ENCODE measurements at places on chromosomes 16 and 17.
A peak's percentile ranks its signal among the peaks of the same experiment; 100 is the strongest.

GRCh38 chr16:81601008-81601428, 156.4 kb downstream of the CMIP start:
- DNase-seq = no peak

DNA sequence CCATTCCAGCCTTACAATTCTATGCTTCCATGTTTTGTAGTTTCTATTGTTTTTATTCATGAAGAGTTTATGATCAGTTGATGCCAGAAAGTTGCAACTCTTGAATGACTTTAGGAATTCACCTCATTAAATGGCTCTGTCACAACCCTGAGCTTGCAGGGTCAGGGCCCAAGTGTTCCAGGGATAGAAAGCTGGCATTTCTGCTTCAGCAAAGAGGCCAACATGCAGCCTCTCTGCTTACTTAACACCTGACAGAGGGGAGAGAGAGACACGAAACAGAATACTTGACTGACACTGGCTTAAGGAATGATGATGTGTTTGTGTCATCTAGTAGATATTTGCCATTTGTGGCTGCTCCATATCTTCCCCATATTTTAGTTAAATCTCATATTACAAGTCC, 328.1 kb downstream of the CA10 start:
- DNase-seq = no peak

DNA sequence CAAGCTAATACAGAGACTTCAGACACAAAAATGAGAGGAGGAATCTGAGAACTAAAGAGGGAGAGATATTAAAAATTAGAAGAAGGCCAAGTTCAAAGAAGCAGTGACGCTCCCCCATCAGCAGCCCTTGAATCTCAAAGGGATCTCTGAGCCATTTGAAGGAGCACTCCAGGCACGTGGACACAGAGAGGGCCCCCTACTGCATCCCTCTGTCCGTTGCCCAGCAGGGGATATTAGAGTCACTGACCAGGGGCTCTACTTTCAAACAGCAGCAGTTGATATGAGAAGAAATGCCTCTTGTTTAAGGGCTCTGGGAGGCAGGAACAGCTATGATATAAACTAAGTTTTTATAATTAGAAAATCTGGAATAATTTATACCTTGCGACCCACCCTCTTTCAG, 479.0 kb upstream of the SALL1 start:
- DNase-seq = peak; percentile 33

DNA sequence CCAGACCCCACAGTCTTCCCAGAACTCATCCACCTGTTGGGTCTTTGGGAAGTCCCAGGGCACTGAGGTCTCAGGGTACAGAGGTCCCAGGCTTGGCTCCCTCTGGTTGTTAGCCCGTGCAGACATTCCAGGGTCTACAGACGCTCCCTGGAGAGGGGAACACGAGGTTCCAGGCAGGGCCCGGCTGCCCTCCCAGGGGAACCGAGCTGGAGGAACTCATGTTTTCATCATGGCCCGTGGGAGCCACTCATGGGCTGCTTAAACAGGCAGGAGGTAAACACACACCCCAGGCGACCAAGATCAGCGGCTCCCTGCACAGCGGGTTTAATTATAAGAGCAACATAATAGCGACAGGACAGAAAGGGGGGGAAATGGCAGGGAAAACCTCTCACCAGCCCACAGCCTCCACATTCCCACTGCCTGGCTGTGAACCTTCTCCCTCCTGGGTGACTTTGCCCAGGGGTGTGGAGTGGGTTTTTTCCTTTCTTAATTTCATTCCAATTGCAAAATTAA, 36.5 kb downstream of the TRARG1 start:
- DNase-seq = peak; percentile 72

- no peak for DNase-seq
Measured at GRCh38 chr16:15854906-15855703, 1.7 kb downstream of the MYH11 start.

DNA sequence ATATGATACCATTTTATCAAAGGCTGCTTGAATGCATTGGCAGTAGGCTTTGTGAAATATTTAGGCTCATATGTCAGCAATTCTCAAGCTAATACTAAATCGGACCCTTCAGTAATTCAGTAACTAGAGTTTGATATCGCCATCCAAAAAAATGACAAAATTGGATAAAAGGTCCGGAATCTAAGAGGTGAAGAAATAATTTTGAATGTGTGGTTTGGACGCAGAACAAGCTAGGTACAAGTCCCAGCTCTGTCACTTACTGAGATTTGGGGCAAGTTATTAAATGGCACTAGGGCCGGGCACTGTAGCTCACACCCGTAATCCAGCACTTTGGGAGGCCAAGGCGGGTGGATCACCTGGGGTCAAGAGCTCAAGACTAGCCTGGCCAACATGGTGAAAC, 956.5 kb downstream of the CDH11 start:
- DNase-seq = no peak

GRCh38 chr17:74520016-74520434, 11.2 kb downstream of the CD300LB start:
- no peak for DNase-seq

DNA sequence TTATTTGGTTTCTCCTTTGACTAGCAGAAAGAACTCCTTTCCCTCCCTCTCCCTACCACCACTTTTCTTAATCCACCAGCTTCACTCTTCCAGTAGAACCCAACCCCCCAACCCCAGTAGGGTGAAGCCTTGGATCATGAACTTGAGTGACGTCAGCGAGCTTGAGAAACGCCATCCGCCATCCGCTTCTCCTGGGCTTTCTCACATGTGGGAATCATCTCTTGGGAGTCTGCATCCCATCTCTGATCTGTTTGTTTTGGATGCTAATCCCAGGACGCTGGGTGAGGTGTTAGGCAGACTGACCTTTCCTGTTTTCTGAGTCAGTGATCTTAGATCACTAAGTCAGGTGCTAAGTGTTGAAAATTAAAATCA, 16.0 kb upstream of the SOX9 start:
- DNase-seq = no peak

DNA sequence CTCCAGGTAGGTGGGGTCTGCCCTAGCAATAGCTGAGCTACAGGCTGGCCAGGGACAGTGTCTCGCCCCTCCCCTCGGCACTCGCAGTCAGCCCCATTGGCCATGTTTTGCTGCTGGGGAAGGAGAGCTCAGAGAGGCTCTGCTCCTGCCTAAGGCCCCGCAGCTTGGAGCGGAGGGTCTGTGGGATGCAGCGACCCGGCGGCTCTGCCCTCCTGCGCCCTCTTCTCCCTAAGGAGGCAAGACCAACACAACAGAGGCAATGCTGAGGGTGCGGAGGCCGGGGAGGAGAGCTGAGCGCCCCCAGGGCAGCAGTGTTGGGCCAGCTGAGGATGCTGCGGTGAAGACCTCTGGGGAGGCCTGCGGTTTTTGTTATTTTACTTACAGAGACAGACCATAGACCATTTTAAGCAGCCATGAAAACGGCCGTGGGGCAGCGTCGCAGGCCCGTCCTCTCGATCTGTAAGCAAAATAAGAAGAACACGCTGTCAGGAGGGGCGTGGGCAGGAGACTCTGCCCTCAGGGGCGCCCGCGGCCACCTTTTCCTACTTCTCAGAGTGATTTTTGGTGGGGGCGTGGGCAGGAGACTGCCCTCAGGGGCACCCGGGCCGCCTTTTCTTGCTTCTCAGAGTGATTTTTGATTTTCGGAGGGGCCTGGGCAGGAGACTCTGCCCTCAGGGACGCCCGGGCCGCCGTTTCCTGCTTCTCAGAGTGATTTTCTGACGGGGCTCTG, 31.4 kb upstream of the PABPN1L start:
- no peak for DNase-seq

DNA sequence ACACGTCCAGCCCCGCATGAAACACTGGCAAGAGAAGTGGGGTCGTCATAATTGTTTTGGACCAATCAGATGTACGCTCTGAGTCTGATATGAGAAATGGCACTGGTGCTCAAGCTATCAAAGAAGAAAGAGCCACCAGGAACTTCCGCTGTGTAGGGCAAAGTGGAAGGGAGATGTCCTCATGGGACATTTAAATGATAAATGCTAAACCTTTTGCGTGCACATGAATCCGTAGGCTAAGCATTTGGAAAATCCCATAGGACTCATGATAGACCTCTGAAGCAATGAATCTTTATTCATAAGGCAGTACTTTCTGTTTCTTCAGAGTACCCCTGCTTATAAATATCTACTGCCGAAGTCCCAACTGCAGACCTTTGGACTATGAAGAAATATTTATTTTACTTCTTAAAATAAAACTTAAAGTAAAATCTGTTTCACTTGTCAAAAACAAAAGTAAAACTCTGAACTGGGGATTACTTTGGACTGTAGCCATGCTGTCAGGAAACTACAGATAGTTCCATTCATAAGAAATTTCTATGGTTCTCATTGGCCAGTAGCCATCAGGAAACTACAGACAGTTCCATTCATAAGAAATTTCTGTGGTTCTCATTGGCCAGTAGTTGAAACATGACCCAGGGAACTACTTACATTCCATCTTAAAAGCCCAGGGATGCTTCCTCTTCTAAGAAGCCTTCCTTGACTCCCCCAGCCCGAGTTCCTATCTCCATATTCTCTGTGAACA, 335.1 kb downstream of the HS3ST4 start:
- DNase-seq = no peak

DNA sequence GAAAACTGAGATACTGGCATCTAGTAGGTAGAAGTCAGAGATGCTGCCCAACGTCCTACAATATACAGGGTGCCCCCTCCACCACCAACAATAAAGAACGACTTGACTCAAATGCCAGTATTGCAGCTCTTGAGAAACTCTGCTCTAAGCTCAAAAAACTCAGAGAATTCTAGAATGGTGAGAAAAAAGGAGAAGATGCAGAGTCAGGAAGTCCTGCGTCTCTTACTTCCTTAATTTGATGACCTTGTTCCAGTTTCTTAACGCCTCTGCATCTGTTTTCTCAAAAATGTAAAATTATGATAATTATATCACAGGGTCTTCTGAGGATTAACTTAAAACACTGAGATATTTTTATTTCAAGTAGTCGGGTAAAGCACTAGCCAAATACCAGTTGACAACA, 1.7 kb upstream of the HSBP1 start:
- no peak for DNase-seq

- no peak for DNase-seq
Measured at GRCh38 chr17:41456204-41456603, 11.0 kb downstream of the KRT32 start.

DNA sequence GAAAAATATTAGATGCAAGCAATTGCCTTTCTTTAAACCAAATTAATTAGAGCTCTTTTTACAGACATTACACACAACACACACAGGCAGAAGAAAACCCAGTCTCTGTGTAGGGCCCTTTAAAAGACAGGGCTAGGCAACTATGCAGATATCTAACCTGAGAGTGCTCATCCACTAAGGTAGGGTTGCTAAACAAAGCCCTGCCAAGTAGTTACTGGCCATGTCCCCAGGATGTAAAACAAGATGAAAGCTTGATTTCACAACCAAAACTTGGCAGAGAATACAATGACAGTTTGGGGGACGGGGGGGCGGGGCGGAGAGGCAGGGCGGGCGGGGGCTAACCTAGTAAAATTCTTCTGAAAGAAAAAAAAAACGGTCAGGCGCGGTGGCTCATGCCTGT, 669.0 kb upstream of the CA10 start:
- no peak for DNase-seq

- DNase-seq = no peak
Measured at GRCh38 chr17:78818152-78818846, 22.3 kb downstream of the USP36 start.

DNA sequence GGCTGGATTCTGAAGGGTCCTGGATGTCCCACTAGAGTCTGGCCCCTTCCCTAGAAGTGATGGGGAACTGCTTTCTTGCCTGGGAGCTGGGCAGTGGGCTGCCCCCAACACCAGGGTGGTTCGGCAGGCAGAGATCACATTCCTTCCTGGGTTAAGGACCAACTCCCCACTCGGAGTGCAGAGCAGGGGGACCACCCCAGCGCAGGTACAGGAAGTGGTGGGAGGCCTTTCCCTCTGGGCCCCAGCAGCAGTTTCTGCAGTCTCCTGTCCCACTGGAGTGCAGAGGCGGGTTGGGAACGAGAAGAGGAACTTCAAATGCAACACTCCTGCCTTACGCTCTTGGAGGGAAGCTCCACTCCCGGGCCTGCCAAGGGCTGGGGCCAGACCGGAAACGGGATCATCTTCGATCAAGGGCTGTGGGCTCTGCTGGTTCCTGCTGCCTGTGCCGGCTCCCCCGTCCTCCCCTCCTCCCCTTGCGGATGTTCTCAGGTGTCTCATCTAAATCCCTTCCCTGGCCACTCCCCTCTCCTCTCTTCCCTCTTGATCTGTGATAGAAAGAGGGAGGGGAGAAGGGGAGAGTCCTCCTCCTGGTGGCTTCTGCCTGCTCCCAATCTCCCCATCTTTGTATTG, 9.0 kb upstream of the NGFR start:
- no peak for DNase-seq

Measured in HEK293T (cell line).